ENCODE measurements at places on chromosomes 3 and 15.
A peak's percentile ranks its signal among the peaks of the same experiment; 100 is the strongest.

DNA sequence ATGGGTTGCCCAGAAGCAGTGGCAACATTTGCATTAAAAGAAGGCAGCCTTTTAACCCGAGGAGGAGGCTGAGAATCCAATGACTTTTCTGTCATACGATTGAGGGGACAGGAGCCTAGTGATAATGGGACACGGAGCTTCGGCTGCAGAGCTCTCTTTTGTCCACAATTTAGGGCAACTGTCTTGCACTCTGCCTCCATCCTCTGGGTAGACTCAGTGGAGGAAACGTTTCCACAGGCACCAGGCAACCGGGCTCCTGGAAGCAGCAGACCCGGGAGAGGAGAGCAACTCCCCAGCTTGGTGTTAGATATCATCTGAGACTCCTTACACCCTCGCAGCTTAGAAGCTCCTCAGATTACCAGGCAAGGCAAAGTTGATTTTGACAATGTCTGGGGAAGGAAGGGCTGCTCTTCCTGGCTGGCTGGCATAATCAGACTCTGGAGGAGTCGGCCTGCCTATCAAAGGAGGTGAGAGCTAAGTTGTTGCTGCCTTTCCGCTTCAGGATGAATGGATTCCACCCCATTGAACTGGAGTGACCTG lies 43.5 kb upstream of the RNU6-1 start:
- no peak for DNase-seq

DNA sequence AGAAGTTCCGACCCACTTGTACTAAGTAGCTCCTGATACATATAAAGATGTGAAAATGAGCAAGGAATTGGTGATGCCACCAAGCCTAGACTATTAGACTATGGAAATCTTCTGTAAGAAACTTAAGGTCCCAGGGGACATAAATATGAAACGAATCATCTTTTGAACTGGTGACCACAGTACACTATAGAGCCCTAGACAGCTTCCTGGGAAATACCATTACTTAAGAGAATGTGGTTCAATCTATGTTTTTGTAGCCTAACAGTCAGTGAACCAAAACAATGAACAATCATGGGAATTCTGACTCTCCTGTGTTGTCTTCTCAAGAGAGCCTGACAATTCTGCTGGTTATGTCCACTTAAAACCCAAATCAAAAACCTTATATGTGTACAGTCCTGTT lies 191.6 kb downstream of the GREM1 start:
- DNase-seq: no peak

- DNase-seq: no peak
Observed at GRCh38 chr3:102087236-102087635, 237.9 kb downstream of the NFKBIZ start.

DNA sequence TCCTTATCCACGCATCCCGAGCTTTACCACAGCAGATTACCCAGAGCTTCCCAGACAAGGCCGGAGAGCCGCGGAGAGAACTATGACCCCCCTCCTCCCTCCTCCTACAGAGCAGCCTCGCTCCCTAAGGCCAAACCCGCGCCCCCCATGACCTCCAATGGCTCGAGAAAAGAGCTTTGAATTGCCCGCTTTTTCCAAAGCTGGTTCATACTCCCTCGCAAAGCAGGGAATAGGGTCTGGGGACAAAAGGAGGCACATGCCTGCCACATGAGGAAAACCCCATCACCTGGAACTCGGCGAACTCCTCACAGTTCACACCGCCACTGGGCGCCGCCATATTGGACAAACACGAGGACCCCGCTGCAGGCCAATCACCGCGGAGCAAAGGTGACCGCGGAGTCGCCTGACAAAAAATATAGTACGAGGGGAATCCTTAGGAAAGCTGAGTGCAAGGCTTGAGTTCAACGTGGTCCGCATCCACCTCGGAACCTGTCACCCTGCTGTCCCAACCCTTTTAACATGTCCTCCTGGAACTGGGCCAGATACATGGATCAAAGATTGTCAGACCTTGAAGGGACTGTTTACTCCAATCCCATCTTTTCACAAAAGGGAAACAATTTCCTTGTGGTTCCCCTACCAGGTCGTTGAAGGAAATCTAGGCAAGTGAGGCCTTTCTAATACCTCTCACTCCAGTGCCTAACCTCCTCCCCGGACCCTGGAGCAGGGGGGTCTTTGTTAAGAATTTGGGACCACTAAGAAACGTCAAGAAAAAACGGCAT lies at the start of gene MIX23:
MIX23 (minus strand) TSS at position 344 of the 779 bp plus-strand sequence; CDS start at position 337, 7 bp downstream.
- DNase-seq: peak; percentile 70

- no peak for DNase-seq
Observed at GRCh38 chr3:17656264-17656663, 86.2 kb downstream of the TBC1D5 start.

- no peak for DNase-seq
Observed at GRCh38 chr3:94036909-94037507, 8.6 kb upstream of the STX19 start.

GRCh38 chr3:171101982-171102641 lies 75.6 kb upstream of the SLC2A2 start:
- no peak for DNase-seq

- no peak for DNase-seq
Observed at GRCh38 chr3:127170814-127171213, 22.1 kb upstream of the PRR23E start.

DNA sequence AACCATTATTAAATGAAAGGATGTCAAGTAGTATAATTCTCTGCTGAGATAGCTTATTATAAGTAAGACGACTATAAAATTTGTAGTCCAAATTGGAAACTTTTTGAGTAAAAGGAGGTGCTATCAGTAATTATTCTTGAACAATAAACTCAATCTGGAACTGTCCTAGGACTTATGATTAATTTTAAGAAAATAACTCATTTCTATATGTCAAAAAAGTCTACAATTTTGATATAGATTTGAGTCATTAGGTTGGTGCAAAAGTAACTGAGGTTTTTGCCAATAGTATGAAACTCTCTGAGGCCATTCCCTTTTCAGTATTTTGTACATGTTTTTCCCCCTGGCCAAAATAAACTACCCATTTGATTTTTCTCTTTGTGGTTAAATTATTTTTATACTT lies 41.0 kb downstream of the LEKR1 start:
- DNase-seq: no peak

- DNase-seq: no peak
Observed at GRCh38 chr3:46143951-46144473, 64.1 kb downstream of the CCR1 start.

- DNase-seq: no peak
Observed at GRCh38 chr3:192481638-192482037, 245.7 kb downstream of the FGF12 start.

DNA sequence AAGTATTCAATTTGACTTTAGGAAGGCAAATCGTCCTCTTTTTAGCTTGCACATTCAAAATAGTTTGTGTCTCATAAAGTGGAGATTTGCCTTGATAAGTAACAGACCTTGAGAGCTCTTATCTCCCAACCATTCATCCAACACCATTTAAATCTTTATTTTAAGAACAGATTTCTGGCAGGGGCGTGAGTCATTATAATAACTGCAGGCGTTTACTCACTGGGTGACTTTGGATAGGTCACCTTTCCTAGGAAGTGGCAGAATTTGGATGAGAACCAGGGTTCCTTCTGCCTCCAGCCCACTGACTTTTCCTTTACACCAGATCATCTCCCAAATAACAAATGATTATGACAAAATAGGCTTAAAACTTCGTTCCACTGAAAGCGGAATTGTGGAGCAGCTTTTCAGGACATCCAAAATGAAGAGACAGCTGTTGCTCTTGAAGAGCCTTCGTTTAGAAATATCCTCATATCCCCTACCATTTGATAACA lies 5.0 kb downstream of the LMCD1 start:
- DNase-seq: no peak

GRCh38 chr3:159902546-159903314 lies 85.9 kb upstream of the IL12A start:
- DNase-seq: no peak

GRCh38 chr3:49173116-49173791 lies 1.9 kb downstream of the KLHDC8B start:
- no peak for DNase-seq

- DNase-seq: no peak
Observed at GRCh38 chr3:57788624-57789018, 32.5 kb downstream of the SLMAP start.

GRCh38 chr3:87350367-87351199 lies 74.2 kb upstream of the POU1F1 start:
- DNase-seq: no peak

- no peak for DNase-seq
Observed at GRCh38 chr3:12799525-12800440, 3.3 kb downstream of the CAND2 start.

DNA sequence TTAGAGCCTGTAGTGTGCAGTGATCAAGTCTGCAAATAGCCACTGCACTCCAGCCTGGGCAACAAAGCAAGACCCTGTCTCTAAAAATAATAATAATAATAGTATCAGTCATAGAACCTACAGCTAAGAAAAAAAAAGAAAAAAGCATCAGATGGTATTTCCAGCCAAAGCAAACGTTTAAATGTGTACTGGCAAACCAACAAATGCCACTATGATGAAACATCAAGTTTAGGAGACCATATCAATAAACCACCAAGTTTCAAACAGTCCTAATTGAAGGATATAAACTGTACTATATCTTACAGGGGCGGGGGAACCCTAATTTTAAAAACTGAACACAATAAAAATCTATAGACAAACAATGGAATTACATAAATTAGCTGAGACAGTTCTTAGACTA lies 6.4 kb downstream of the UBP1 start:
- no peak for DNase-seq

GRCh38 chr3:129650256-129650872 lies 43.9 kb upstream of the PLXND1 start:
- no peak for DNase-seq

DNA sequence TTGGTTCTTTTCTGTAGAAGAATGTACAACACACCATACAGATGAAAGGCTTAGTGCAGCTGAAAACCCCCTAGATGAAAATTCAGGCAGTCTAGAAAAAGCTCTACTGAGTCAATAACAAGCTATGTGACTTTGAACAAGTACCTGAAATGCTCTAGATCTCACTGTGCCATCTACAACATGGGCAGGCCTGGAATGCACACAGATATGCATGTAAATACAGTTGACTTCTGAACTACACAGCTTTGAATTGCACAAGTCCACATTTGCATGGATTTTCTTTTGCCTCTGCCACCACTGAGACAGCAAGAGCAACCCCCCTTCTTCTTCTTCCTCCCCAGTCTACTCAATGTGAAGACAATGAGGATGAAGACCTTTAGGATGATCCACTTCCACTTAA lies 98.4 kb downstream of the CNTN3 start:
- DNase-seq: no peak

GRCh38 chr15:49060710-49061495 lies 14.7 kb upstream of the SECISBP2L start:
- DNase-seq: no peak

DNA sequence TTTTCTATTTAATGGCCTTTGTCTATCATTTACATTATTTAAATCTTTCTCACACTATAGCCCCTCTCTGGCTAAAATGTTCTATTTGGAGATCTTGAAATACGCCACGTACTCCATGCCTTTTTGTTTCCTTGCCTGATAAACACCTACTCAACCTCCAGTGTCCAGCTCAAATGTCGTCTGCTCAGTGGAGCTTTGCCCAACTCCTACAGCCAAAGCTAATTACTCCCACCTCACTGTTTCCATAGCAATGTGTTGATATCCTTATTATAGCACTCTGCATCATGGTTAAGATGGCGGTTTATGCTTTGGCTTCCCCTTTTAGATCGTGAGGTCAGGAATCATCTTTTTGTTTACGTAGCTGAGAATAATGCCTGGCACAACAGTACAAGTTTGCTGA lies 55.9 kb downstream of the NGLY1 start:
- DNase-seq: no peak

GRCh38 chr3:197478746-197479668 lies 76.8 kb downstream of the BDH1 start:
- no peak for DNase-seq

GRCh38 chr3:147418808-147419701 lies 9.9 kb downstream of the ZIC1 start:
- no peak for DNase-seq

- DNase-seq: no peak
Observed at GRCh38 chr3:30042916-30043555, 563.4 kb upstream of the TGFBR2 start.

DNA sequence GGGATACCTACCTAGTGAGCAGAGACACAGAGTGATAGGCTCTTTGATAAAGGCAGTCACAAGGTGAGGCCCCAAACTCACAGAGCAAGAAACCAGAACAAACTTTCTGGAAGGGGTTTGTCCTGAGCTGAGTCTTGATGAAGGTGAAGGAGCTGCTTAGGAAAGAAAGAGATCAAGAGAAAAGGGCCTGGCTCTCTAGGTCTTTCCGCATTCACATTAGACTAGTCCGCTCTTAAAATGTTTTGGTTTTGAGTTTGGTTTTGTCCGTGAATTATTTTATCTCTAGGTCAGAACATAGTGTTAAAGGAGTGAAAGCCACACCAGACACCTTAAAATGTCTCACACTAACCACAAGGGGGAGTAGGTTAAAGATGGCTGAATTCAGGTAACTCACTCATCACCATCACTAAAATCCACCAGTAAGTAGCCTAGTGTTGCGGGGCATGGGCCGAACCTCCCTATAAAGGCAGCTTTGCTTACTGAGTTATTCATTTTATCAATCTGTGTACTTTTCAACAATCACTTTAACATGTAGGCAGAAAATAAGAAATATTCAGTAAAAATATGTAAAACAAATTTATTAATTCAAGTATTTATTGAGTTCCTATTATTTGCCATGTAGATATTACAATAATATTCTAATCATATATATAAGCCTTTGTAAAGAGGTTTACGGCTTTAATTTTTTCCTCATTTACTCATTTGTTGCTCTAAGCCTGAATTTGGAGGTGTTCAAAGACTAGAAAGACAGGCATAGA lies 121.5 kb upstream of the TSC22D2 start:
- no peak for DNase-seq

DNA sequence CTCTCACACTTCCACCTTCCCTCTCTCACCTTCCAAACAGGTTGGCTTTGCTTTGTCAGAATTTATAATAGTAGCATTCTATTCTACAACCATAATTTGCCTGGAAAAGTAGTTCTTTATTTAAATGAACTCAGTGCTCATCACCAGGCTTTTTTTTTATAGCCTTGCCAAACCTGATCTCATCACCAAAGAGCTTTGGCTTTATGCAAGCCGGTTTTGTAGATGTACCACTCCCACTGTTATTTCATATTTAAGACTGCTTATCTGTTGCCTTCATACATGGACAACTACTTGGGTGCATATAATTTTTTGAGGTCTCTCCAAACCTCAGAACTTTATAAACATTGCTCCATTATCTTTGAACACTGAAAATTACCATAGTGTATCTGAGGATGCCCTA lies 246.1 kb upstream of the PPP2R3A start:
- DNase-seq: no peak

GRCh38 chr3:176633511-176633910 lies 563.8 kb downstream of the TBL1XR1 start:
- DNase-seq: no peak

GRCh38 chr3:173066044-173067004 lies 74.7 kb downstream of the SPATA16 start:
- no peak for DNase-seq

DNA sequence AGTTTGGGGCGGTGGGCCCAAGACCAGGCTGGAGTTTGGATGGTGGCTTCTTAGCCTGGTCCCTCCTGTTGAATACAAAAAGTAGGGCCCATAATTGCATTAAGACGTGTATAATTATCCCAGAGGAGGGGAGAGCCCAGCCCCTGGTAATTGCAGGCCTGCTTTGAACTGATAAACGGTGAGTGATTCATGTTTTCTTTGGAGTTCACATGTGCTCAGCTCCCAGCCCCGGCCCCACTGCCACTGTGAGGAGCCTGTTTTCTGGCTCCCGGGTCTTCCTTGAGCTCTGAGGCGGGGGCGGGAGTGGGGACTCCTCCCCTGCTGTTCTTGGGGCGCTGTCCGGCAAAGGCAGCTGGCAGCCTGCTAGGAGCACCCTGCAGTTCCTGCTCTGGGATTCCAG lies 3.1 kb downstream of the PLXNA1 start:
- DNase-seq: no peak

Measured in T-helper 22 cell (primary cell).